Small intestine (tissue), 16 donors: ENCODE measurements at places on chromosomes 5 and 9.

GRCh38 chr5:91030521-91031401 lies 352.4 kb downstream of the ARRDC3 start:
- no peak for DNase-seq

DNA sequence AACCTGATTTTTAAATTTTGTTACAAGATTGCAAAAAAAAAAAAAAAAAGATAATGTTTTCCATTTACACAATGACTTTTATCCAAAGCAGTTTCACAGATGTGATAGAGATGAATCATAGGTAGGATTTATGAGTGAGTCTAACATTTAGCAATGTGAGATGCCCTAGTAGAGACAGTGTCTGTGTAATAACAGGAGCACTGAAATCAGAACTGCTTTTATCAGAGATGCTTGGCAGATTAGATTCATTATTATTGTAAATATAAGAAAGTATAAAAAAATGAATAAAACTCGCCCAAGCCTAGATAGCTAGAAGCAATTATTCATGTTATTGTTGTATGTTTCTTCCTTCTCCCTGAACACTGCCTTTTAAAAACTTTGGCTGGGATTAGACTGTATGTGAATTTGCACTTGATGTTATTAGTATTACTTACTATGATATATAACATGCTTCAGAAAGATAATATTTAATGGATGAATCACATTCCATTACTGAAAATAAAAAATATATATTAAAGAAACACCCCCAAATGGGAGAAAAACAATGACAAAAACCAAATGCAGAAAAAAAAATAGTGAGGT lies 567.3 kb upstream of the KLF4 start:
- no peak for DNase-seq

DNA sequence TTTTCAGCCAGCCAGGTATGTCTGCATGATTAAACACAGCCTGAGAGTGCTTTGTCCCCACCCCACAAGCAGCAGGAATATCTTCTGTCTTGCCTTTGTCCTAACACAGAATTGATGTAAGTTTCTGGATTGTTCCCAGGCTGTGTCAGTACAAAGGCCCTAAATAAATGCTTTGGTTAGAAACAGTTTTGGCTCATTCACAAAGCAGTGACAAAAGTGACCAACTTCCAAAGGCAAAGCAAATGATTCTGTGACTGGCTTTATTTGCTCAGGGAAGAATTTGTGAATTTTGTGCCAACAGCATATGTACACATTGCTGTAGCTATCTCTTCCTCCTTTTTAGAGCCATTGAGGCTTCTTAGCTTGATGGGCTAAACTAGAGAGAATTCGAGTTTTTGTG lies 133.7 kb downstream of the PLPPR1 start:
- DNase-seq = no peak

DNA sequence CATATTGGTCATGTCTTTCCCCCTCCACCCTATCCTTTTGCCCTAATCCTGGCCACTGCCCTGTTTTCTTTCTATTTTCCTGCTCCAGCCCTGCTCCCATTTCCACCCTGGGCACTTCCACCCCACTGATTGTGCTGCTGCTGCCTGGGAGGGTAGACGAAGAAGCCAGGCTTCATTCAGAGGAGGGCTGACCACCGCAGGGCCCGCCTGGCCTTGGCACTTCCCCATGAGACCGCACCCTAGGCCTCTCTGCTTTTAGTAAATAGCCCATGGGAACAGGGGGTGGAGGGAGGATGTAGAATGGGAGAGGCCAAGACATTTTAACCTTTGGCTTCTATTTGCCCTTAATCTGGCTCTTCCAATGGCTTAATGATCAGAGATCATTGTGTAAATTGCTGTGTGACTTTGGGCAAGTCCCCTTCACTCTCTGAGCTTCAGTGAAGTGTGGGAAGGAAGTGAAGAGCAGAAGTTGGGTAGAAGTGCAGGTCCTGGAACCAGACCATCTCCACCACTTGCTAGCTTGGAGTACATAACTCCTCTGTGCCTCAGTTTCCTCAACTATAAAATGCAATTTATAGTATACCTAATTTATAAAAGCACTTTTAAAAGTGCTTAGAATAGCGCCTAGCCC lies 13.6 kb upstream of the GPX3 start:
- no peak for DNase-seq

DNA sequence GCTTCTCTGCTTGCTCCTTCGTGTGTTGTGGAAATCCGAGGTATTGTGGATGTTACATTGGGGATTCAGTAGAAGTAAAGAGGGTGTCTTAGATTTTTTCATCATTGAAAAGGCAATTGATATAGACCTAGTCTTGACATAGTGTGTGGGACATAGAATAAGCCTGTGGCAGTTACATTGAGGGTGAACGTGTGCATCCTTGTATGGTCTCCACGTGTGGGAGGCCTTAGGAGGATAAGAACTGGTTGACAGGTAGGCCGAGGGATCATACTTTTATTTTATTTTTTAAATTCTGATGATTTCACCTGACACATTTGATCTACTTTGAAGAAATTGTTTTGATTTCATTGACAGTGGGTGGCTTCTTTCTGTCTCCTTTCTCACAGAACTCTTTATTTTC lies 17.0 kb upstream of the FAM120AOS start:
- DNase-seq = no peak
